ENCODE measurements at places on chromosomes 2 and 18.

DNA sequence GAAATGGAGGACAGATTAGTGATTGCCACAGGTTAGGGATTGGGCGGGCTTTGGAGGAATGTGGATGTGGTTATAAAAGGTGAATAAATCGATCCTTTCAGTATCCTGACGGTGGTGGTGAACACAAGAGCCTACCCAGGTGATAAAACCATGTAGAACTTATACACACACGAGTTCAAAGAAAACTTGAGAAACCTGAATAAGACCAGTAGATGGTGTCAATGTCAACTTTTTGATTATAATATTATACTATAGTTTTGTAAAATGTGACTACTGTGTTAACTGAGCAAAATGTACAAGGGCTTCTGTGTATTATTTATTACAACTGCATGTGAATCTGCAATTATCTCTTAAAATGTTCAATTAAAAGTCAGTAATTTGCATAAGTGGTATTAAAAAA lies 136.3 kb downstream of the ERBB4 start:
- no peak for DNase-seq

GRCh38 chr2:136254681-136255080 lies 136.7 kb upstream of the CXCR4 start:
- no peak for DNase-seq

DNA sequence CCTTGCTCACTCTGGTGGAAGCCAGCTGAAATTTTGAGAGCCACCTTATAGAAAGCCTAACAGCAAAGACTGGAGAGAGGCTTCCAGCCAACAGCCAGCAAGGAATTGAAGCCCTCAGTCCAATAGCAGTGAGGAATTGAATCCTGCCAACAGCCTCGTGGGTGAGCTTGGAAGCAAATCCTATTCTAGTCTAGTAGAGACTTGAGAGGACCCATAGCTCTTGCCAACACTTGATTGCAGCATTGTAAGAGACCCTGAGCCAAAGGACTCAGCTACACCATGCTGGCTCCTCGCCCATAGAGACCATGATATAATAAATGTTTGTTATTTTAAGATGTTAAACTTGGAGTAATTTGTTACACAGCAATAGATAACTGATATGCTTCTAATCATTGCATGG lies 403.0 kb upstream of the TNP1 start:
- no peak for DNase-seq

- no peak for DNase-seq
These were observed 66.3 kb downstream of the POLR1A start for GRCh38 chr2:86039178-86039962.

DNA sequence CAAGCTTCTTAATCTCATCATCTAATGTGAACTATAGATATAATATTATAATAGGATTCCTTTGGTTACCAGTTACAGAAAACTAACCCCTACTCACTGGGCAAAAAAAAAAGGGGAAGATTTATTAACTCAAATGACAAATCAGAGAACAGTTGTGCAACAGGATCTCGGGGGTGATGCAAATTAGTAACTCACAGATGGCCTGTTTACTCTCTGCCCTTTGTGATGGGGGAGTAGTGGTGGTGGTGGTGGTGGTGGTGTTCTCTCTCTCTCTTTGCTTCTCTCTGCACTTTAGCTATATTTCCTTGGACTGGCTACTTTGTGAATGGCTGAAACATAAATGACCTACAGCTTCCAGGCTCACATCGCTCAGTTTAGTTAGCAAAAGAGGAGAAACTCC lies 59.0 kb downstream of the TMEM247 start:
- no peak for DNase-seq

DNA sequence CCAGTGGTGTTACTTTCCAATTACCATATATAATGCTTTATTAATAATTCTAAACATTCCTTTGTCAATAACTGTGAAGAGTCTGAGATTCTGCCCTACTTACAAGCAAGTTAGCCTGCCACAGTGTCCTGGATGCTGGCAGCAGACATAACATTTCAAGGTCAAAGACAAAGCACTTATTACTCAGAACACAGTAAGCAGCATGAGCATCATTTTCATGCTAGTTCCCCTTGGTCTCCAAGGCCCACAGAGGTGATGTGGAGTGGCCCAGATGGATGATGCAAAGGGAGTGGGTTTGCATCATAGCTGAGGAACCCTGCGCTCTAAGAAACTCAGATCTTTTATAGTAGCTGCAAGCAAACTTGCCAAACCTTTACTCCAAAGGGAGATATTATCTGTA lies 349.7 kb downstream of the ZEB2 start:
- DNase-seq: no peak

DNA sequence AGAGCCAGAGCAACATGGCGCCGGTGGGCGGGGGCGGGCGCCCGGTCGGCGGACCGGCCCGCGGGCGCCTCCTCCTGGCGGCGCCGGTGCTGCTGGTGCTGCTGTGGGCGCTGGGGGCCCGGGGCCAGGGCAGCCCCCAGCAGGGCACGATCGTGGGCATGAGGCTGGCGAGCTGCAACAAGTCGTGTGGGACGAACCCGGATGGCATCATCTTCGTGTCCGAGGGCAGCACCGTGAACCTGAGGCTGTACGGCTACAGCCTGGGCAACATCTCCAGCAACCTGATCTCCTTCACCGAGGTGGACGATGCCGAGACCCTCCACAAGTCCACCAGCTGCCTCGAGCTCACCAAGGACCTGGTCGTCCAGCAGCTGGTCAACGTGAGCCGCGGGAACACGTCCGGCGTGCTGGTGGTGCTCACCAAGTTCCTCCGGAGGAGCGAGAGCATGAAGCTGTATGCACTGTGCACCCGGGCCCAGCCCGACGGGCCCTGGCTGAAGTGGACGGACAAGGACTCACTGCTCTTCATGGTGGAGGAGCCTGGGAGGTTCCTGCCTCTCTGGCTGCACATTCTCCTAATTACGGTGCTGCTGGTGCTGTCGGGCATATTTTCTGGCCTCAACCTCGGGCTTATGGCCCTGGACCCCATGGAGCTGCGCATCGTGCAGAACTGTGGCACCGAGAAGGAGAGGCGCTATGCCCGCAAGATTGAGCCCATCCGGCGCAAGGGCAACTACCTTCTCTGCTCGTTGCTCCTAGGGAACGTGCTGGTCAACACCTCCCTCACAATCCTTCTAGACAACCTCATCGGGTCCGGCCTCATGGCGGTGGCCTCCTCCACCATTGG lies 507 bp downstream of the CNNM4 start:
- DNase-seq: no peak

DNA sequence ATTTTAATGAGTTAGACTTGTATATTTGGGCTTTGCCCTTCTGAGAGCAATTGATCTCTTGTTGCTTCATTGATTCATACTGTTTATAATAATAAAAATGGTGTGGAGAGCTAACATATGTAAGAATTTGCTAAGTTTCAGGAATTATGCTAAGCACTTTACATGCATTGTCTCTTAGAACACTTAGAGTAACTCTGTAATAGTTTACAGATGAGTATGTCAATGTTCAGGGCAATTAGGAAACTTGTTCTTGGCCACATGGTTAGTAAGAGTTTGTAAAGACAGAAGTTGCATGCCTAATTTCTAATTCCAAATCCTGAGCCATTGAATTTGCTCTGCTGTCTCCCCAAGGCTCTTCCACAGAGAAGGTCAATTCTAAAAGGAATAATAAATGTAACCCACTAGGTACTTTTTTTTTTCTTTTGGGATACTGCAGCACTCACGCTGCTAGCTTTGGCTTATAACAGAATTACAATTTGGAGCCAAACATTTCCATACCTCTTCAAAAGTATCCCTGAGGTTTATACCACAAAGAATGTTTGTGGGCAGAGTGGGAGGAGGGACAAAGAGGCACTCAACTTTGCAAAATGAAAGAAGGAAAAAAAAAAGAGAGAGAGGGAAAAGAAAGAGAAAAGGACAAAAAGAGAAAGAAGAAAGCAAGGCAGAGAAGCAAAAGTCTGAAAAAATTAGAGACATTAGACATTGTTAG lies 232.4 kb downstream of the CALCRL start:
- no peak for DNase-seq

DNA sequence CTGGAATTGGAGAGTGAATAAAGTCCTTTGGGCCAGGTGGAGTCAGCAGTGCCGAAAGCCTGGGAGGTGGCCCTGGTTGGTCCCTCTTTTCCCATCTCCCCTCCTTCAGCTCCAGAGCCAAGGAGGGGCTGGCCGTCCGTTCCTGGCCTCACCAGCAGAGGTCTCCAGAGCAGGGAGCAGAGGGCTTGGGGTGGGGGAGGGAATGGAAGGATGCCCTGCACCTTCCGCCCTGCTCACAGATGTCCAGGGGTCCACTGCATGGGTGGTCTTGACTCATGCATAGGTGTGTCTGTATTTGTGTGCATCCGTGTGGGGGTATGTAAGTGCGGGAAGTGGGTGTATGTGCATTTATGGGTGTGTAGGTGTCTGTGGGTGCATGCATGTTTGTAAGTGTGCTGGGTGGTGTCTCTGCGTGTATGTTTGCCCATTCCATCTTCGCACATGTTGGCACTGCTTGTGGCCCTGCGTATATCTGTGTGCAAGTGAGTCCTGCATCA lies 201.8 kb downstream of the ZFP36L2 start:
- no peak for DNase-seq

GRCh38 chr18:50409236-50409635 lies 34.4 kb downstream of the SKA1 start:
- no peak for DNase-seq

GRCh38 chr2:144950899-144951560 lies 431.1 kb upstream of the ZEB2 start:
- no peak for DNase-seq

- DNase-seq: no peak
These were observed 7.3 kb downstream of the IL1A start for GRCh38 chr2:112777036-112777435.

DNA sequence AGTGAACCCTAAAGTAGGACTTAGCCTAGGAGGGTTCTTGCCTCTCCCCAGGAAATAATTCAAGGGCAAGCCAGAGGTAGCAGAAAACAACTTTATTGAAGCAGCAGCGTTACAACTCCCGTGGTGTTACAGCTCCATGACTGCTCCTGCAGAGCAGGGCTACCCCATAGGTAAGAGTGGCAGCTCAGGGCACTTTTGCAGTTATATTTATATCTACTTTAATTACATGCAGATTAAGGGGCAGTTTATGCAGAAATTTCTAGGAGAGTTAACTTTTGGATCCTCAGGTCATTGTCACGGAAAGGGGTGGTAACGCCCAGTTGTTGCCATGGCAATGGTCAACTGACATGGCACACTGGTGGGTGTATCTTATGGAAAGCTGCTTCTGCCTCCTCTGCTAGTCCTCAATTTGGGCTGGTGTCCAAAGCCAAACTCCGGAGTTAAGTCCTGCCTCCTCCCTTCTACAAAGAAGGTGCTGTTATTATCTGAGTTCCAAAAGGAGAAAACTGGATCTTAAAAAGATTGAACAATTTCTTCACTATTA lies 1413.0 kb downstream of the DSC3 start:
- DNase-seq: no peak

GRCh38 chr2:37026050-37026449 lies 58.1 kb downstream of the HEATR5B start:
- DNase-seq: no peak

DNA sequence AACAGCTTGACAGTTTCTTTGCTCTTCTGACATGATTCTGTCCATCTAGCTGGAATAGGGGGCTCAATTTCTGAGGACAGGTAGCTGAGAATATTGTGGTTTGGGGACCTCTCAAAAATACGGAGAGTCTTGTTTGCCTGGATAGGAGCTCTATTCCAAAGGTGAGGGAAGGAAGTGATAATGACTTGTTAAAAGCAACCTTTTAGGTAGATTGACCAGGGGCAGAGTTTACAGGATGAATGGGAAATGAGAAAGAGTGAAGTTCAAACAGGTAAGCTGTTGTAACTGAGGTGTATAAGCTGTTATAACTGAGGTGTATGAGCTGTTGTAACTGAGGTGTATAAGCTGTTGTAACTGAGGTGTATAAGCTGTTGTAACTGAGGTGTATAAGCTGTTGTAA lies 25.1 kb downstream of the PARD3B start:
- no peak for DNase-seq

DNA sequence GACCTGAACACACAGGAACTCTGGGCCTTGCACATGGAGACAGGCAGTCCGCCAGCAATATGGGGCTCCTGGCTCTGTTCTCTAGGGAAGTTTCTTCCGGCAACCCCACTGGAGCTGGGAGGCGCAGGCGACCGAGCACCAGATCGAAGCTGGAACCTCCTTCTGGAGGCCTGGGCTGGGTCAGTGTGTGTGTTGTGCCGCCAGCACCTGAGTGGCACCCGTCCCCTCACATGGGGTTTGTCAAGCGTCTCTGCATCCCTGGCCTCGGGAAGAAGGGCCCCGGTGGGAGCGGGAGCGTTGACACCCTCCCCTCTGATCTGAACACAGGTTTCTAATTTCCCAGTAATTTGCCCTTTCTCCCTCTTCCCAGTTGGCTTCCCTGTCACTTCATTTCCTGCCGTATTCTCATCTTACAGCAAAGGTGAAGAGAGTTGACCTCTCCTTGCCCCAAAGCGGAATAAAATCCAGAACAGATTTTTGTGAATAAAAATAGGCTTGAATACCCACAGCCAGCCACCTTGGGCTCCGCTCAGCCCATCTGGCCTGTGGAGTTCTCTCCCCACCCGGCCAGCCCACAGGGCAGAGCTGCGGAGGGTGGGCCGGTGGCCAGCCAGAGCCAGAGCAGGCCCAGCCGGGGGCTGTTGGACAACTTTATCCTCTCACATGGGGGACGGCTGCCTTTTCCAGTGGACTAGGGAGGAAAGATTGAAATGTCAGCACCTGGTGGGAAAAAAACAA lies 85.9 kb downstream of the APOB start:
- no peak for DNase-seq

- DNase-seq: no peak
These were observed 100.1 kb downstream of the ZNF516 start for GRCh38 chr18:76394780-76395476.

DNA sequence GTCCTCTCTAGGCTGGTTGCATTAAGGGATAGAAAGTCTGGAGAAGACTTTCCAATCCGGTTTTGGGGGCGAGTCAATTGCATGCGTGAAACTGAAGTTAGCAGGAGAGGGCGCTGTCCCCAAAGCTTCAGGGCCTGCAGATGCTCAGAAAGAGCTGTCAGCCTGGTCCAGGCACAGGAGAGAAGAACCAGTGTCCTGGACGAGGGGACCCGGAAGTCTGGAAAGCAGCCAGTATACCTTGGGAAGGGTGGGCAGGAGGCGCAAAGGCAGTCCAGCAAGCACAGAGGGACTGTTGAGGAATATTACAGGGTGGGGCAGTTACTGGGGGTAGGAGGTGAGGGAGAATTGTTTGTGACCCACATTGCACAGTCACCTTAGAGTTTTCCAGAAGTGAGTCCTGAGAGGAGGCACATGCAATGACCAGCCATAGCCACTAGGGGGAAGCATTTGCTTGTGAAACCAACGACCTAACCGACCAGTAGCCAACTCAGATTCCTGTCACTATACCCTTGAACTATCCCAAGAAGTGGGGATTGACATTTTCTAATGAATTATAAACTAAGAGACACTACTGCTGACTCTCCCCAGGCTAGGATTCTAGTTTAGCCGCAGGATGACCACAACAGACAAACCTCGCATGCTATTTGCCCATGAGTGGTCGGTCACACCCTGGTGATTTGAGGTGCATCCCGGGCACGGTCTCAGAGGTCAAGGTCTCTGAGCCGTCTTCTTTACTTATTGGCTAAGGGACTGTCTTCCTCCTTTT lies 172.8 kb downstream of the RDH14 start:
- DNase-seq: peak; percentile 45

Data from stimulated activated CD4-positive, alpha-beta T cell treated with anti-CD3 and anti-CD28 coated beads, Interleukin-15, amount 100 ng/mL, for 48 hours (primary cell).